ENCODE measurements at places on chromosomes 7 and 10.

DNA sequence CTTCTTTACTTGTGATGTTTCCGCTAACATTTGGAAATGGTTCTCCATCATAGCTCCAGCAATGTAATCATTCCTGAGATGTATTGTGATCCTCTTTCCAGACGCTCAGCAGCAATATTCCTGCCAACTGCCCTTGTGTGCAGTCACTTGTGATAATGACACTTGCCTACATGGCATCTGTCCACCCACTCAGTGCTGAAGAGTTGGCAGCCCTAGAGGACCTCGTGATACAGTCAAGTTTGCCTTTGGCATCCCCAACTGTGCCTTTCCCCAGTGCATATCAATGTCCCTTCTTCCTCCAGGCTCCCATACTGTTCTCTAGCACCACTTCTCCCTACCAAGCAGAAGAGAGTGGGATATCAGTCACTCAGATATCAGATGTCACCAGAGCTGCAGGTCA, 64.9 kb downstream of the MYOF start:
- no peak for DNase-seq

- DNase-seq, result peak; percentile 68
These were observed at the start of gene C1QL3 for GRCh38 chr10:16521311-16522016. TSS of gene C1QL3 (minus strand) at chr10:16521879. CDS start at chr10:16521065, 814 bp downstream.

DNA sequence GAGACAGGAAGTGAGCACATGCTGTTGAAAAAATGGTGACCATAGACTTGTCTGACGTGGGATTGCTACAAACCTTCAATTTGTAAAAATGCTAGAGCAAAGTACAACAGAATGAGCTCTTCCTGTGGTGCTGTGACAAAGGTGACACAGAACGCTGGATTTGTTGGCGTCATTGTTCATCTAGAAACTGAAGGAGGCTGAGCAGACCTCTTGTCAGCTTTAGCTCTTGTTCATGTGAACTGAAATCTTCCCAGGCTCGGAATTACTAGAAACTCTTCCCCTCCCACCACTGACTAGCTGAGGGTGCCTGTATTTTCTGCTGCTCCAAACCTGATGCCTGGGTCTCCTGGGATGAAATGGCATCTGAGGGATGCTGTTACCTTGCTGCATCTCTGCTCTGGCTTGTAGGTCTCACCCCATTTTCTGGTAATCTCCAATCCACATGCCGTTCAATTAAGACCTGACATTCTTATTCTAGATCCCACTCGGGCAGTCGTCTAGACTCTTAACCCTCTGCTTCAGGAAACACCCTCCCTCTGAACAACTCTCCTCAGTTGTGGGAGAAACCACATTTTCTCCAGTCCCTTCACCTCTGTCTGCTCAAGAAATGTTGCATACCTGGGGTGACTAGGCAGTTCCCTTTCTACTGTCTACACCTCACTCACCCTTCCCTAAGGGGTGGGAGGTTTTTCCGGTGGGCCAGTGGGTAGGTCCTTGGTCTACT, 349.3 kb downstream of the CXCL12 start:
- DNase-seq, result peak; percentile 19

DNA sequence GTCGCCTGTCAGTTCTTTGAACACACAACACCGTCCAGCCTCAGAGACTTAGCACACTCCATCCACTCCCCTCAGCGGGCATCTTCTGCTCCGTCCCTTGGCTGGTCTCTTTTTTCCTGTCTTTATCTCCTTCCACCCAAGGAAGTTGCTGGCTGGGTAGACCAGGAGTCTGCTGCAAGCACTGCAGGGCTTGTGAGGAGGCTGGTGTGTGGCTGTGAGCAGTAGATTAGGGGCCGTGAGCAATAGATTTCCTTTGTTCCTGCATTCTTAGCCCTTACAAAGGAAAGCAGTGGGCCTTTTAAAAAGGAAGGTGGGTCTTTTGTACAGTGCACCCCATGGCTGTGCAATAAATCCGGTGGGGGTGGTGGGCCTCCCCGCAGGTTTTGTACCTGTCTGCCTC, 100.3 kb upstream of the BTBD16 start:
- DNase-seq, result no peak

DNA sequence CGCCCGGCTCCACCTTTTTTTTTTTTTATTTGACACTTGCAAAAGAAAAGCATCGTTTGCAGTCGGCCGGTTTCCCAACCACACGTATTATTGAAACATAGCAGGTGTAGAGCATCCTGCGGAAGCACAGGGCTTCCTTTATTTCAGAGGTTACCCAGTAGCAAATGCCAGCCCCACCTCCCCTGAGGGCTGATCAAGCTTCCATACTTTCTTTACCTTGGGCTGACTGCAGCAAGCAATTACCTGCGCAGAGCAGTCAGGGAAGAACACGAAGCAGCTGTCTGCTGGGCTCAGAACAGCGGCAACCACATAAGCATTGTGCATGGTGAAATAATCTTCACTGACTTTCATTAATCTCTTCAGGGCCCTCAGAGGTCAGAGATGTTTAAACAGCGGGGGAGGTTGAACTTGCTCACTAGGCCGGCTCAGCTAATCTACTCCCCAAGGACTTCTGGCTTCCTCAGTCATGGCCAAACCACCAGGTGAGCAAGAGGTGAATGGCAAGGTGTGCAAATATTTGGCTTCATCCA, 784.7 kb upstream of the AUTS2 start:
- DNase-seq, result no peak

- DNase-seq, result no peak
These were observed 1.2 kb downstream of the WEE2 start for GRCh38 chr7:141709318-141709717.

GRCh38 chr7:6546498-6547251, 4.6 kb downstream of the GRID2IP start:
- DNase-seq, result peak; percentile 39

- no peak for DNase-seq
These were observed 1.3 kb upstream of the PPRC1 start for GRCh38 chr10:102131286-102132170.

DNA sequence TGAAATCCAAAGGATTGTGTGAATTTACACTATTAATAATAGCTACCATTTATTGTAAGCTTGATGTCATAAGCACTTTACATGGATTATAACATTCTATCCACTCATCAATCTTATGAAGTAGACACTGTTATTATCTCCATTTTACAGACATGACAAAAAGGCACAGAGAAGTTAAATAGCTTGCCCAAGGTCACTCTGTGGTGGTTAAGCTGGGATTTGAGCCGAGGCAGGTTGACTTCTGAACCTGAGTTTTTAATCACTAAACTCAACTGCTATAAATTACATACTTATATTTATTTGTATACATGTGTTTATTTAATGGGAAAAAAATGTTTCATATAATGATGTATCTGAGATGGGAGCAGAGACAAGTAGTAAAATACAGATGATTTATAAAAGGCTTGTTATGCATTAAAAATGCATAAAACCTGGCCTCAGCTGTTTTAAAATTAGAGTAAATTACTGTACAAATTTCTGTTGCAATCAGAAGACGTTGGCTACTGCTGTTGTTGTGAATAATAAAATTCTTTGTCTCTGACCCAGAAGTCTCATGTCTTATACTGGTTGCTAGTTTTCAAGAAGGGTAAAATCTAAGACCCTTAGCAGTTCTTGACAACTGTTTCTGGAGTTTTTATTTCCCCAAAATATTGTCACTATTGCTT, 61.1 kb upstream of the CALD1 start:
- no peak for DNase-seq

- DNase-seq, result no peak
These were observed 34.5 kb downstream of the PPP1R3C start for GRCh38 chr10:91598211-91598977.

GRCh38 chr10:69385454-69386350, 31.0 kb downstream of the TACR2 start:
- no peak for DNase-seq

DNA sequence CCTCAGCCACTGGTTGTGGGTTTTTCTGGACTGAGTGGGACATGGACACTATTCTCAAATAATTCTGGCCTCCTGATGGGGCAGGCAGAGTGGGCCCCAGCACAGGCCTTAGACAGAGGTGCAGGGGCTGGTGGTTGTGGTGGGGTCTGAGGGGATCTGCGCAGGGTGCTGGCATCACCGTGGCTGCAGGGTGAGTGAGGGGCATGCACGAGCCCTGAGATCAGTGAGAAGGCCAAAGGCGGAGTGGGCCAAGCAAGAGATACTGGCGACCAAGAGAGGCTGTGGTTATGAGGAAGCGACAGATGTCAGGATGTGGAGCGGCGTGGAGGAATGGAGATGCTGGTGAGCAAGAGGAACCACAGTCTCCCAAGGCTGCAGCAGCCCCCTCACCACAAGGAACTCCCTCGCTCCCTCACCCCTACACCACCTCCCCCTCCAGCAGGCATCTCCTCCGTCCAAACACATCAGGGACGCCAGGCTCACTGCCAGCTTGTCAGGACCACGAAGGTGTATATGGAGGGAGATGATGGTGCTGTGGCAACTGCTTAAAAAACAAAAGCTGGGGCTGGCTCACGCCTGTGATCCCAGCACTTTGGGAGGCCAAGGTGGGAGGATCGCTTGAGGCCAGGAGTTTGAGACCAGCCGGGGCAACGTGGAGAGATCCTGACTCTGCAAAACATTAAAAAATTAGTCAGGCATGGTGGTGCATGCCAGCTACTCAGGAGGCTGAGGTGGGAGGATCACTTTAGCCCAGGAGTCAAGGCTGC, 9.6 kb downstream of the PRF1 start:
- DNase-seq, result no peak

- peak; percentile 52 for DNase-seq
These were observed 790 bp downstream of the ADAM22 start for GRCh38 chr7:87934699-87935383.

DNA sequence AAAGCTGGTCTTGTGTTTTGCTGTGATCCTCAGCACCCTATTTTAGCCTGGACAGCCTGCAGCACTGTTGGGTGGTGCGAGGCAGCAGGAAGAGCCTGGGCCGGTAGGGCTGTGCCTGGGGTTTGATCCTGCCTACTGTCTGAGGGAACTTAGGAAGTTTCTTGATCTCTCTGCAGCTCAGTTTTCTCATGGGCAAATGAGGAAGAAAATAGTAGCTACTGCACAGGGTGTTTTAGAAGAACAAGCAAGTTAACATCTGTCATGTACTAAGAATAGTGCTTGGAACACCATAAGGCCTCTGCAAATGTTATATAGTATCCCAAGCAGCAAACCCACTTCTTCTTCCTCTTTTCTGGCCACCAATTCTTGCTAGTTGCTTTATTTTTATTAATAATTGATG, 12.0 kb upstream of the AGR2 start:
- DNase-seq, result no peak

- no peak for DNase-seq
These were observed 107.9 kb downstream of the ODAD2 start for GRCh38 chr10:27890971-27891370.

DNA sequence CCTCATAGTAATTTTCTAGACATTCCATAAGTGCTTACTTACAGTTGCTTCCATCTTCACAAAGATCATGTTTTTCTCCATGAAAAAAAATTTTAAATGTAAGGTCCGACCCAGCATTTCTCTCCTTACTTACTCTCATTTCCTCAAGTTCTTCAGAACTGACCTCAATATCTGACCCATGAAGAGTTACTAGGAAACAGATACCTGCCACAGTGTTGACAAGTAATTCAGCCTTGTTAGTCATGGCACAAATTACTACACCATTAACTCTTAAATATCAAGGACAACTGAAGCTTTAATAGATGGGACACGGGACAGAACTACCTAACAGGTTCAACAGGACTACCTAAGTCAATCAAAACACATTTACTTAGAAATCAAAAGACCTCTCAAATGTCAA, 316.2 kb downstream of the POM121L12 start:
- no peak for DNase-seq

- peak; percentile 94 for DNase-seq
These were observed 60.8 kb upstream of the PPIF start for GRCh38 chr10:79286318-79286951.

- no peak for DNase-seq
These were observed 16.5 kb upstream of the CHN2 start for GRCh38 chr7:29177963-29178600.

DNA sequence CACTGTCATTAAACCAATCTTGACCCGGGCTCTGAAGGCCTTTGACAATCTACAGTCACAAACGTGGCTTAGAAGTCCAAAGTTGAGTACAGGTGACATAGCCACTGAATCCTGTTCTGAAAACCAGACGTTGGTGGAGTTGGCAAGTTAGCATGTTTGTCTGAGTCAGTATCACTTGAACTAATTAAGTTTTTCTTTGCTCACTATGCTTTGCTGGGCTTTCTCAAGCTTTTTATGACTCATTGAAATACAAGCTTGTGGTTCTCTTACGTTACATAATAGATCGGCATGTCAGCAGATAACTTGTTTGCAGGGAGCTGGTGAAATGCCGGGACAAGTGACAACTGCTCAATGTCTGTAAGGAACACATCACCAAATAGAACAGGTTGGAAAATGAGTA, 53.8 kb downstream of the ARL5B start:
- DNase-seq, result no peak

DNA sequence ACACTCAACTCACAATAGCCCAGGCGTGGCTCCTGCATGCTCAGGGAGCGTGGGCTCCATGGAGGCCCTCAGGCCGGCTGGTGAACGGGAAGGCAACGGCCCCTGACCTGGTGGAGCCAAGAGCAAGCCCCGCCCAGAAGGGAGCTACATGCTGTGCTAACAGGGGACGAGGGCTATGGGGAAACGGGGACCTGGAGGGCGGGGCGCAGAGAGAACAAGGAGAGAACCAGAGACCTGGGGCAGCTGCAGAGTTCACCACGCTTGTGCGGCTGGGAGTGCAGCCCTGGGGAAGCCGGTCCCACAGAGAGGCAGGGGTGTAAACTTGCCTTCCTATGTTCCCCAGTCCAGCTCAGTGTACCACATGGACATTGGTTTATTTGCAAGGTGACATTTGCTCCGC, 69.2 kb upstream of the PPP2R2D start:
- DNase-seq, result no peak

- DNase-seq, result no peak
These were observed 259.0 kb downstream of the CXCL12 start for GRCh38 chr10:44125879-44126278.

DNA sequence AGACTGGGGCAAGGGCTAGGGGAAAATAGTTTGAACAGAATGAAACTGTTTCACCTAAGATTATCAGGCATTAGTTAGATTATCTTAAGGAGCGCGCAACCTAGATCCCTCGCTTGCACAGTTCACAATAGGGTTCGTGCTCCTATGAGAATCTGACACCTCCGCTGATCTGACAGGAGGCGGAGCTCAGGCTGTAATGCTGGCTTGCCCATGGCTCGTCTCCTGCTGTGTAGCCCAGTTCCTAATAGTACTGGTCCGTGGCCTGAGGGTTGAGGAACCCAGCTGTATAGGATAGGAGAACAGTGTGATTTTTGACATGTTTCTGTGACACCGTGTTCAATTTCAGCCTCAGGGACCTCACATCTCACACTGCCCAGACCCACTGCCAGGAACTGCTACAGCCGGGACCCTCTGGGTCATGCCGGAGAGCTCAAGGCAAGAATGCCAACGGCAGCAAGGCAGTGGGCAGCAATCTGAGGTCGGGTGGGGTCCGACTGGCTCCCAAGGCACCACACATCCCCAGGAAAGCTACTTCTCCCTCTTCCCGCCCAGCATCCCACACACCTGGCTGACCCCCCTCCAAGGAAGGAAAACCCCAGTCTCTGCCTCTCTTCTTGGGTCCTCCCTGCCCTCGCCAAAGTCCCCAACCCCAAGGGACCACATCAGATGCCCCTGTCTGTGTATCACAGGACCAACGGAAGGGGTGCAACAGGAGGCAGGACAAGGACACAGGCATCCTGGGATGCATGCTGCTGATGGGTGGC, 31.7 kb downstream of the CAMK2B start:
- no peak for DNase-seq

GRCh38 chr10:63637901-63638327, 116.7 kb downstream of the REEP3 start:
- no peak for DNase-seq

Measured in GM20000 (cell line).